Stimulated activated CD4-positive, alpha-beta T cell treated with anti-CD3 and anti-CD28 coated beads, Interleukin-2, amount 100 ng/mL, for 4 hours (primary cell): ENCODE measurements at places on chromosomes 11 and 22.
A peak's percentile ranks its signal among the peaks of the same experiment; 100 is the strongest.

DNA sequence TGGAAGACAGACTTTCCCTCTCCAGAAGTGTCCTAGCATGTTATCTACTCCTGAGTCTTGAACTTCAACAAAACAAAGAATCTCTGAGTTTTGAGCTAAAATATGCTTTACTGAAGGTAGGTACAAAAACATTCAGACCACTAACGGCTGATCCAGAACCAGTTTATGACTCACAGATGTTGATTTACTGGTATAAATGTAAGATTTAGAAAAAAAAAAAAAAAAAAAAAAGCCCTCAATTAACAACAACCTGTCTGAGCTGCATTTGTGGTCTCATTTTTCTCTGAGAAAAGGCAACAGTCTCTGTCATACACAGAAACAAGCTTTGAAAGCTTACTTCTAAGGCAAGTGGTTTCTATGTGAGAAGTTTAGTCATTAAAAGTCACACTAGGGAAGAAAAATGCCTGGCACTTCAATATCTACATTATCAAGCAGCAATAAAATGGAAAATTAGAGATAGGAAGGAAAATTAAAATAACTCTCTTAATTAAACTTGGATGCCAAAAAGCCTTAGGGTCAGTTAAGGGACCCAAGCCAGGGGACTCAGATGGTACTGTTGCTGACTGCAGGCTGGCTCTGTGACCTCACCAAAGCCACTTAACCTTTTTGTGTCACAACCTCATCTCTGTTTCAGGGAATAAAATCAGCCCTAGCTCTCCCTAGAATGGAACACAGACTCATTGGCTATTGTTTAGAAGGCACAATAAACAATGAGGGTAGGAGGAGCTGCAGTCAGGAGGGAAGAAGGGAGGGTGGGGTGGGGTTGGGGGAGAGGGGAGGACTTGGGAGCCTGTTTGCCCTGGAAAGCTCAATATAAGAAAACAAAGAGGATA is 61.7 kb downstream of the ETS1 start:
- DNase-seq, result no peak

DNA sequence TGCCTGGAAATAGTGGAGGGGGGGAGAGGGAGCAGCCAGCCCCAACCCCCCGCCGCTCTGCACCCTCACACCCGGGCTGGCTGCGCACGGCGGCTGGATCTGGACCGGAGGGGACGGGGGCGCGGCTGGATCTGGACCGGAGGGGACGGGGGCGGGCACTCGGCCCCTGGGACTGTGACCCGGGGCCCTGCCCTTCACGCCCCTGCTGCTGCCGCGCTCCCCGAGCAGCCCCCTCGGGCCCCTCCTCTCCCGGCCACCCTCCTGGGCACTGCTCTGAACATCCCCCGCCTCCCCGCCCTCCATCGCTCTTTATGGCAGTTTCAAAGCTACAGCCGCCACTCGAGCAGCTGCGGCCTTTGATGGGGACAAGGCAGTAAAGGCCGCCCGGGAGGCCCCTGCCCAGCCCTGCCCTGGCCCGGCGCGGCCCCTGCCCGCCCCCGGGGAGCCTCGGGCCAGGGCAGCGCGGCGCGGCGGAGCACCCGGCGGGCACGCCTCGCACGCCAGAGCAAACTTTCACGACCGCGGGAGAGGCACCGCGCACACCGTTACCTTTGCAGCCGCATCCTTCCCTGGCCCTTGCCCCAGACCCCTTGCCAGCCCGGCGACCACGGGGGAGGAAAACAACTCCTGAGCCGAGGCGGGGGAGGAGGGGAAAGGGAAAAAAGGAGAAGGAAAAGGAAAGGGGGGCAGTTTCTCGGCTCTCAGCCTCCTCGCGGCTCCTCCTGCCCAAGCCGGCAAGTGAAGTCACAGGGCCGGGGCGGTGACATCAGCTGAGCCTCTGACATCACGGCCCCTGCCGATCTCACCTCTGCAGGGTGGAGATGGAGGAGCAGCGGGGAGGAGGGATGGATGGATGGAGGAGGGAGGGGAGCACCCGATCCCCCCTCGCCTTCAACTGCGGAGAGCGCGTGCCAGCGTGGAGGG is 13.1 kb upstream of the TCF20 start:
- DNase-seq, result peak; percentile 47

DNA sequence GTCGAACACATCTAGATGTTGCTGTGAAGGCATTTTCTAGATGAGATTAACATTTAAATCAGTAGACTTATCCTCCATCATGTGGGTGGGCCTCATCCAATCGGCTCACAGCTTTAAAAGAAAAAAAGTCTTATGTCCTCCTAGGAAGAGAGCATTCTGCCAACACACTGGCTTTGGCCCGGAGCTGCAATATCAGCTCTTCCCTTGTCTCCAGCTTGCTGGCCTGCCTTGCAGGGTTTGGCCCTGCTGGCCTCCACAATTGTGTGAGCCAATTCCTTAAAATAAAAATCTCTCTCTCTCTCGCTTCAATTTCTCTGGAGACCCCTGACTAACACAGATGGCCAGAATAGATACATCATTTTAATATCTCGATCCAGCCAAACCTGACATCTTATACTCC is 13.1 kb upstream of the ABCC8 start:
- no peak for DNase-seq

DNA sequence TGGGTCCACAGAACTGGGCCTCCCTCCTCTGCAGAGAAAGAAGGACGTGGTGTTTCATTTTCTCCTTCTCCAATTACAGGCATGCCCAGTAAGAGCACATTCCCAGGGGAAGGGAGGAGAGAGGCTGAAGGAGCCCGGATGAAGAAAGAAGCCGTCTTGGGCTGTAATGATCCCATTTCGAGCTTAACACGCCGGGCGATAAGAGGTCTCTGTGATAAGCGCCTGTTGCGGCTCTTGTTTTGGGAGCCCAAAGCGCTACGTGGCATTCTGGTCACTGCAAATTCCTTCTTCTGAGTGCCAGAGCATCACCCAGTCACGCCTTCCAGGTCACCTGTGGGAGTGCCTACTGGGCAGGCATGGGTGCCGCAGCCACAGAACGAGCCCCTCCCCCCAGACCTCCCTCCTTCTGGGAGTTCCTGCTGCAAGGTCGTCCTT is 57.5 kb downstream of the ANO1 start:
- no peak for DNase-seq

GRCh38 chr11:76786016-76786415 is 2.9 kb downstream of the TSKU start:
- DNase-seq, result no peak

GRCh38 chr11:43403357-43404231 is 44.9 kb downstream of the TTC17 start:
- DNase-seq, result no peak

DNA sequence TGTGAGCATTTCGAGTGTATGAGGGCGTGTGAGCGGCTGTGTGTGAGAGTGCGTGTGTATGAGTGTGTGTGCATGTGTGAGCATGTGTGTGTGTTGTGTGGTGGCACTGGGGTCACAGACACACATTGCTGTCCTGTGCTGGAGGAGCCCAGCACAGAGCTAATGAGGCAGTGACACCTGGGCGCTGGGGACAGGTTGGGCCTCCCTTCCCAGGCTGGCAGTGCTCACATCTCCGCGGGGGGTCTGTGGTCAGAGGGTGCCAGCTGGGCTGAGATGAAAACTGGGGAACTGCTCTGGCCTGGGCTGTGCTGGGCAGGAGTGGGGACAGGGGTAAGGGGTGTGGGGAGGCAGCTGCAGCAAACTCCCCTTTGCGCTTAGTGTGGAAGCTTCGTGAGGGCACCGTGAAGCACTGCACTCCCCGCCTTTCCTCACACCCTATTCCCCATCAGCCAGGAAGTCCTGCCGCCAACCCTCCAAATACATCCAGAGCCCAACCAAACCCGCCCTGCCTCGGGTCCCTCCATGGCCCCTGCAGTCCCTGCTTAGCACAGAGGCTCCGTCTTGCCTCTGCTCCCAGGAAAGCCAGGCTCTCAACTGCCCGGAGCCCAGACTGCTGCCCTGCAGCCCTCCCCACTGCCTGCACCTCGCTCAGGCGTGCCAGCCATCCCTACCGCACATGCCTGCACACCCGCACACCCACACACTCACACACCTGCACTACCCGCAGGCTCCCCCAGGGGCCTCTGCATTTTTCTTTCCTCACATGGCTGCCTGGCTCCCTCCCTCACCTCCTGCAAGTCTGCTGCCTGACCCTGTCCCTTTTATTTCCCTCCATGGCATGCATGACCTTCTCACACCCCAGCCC is 62.0 kb upstream of the THY1 start:
- DNase-seq, result no peak

GRCh38 chr22:22507743-22508273 is 734 bp downstream of the ZNF280B start:
- no peak for DNase-seq

- DNase-seq, result no peak
Measured at GRCh38 chr22:47061226-47061625, 298.8 kb downstream of the TBC1D22A start.

- DNase-seq, result no peak
Measured at GRCh38 chr11:62508336-62509058, 38.1 kb downstream of the AHNAK start.

GRCh38 chr11:72413914-72414628 is 20.3 kb downstream of the CLPB start:
- peak; percentile 51 for DNase-seq

- DNase-seq, result no peak
Measured at GRCh38 chr11:66768818-66769217, 39.8 kb upstream of the SPTBN2 start.

DNA sequence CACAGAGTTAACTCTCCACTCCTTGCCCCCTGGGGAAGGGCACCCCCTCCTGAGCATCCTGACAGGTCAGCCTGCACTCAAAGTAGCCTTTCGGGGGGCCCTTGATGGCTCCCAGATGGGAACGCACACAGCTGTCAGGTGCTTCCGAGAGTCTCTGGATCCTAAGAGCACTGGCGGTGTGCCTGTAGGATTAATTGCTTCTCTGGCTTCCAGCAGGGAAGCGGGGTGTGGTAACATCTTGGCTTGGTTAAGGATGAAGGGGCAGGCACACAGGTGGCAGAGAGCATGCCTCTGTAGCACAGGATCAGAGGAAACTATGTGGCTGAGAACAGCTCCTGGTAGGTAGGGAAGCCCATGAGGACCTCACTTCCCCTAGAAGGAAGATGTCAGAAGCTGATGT is 199.8 kb downstream of the MIAT start:
- DNase-seq, result no peak

DNA sequence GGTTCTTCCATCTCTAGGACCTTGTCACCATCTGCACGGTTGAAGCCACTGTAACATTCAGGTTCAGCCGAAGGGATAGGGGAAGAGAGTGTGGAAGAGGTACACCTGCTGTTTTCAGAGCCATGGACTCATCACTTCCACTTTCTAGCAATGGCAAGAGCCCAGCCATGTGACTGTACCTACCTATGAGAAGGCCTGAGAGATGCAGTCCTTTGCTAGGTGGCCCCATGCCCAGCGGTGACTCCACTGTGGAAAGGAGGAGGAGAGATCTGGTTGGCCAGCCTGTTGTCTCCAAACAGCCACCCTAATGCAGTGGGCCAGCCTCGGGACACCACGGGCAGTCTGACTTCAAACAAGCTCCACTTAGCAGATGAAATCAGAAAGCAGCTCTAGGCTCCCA is 16.0 kb downstream of the RASD2 start:
- DNase-seq, result no peak

DNA sequence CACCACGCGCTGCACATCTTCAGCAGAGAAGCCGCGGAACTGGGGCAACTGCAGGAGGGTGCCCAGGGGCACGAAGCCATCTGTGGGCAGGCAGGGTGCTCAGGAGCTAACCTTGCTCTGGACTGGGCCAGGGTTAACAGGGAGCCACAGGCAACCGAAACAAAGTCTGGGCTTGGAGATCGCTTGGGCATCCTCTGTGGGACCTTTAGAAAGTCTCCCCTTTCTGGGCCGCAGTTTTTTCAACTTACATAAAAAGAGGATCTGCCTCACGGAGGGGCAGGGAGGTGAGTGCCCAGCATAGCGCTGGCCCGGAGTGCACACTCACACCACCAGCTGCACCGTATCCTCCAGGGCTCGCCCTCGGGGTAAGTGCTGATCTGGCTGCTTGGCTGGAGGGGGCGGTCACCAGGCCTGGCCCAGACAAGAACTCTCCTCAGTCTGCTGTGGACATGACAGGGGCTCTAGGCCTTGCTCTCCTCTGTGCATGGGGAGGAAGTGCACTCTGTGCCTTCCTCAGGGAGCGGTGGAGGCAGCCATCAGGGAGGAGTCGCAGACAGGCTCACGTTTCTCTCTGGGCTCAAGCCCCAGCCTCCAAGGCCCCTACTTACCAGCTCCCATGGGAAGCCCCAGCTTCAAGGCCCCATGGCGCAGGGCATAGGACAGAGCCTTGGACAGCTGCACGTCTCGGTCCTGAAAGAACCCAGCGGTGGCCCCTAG is 937 bp downstream of the TRPT1 start:
- DNase-seq, result no peak

DNA sequence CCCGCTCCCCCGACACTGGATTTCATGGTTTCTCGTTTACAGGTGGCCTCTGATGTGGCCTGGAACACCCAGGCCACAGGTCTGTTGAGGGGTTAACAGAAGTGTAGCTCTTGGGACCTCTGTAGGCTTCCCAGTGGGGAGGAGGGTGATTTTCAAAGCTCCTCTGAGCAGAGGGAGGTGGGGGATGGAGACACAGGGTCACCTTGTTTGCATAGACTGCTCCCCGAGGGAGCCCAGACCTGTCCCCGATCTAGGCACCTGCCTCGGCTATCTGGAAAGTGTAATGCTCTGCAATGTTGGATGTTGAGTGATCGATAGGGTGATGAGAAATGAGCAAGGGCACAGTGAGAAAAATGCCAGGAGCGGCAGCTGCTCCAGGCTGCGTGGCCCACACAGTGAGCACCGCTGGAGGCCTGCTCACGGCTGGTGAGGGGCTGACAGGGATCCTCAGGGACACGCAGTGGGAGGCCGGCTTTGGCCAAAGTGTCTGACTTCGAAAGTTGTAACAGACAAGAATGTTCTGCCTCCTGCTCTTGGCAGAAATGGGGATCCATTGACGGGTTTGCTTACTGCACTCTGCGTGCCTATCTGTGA is 594.1 kb downstream of the BRD1 start:
- no peak for DNase-seq

DNA sequence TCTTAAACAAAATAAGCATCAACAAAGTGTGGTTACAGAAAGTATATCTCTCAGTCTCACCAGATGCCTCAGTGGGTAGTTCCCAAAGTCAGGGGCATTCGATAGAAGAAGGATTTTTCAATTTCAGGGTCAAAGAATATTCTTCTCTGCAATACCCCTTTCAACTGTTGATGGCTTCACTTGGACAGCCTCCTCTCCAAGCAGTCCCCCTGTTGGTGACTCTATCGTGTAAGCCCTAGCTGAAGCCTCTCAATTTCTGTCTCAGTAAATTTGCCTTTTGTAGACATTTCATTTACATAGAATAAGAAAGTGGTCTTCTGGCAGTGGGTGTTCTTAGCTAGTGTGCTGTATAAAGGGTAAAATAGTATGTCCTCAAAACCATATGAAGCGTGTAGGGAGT is 11.3 kb upstream of the CCDC83 start:
- no peak for DNase-seq
